ENCODE measurements at places on chromosomes 2 and 18. TPM values are rescaled to one million over a fixed set of nuclear protein-coding genes. Genes with fewer than 3 reads are reported as not detected.

DNA sequence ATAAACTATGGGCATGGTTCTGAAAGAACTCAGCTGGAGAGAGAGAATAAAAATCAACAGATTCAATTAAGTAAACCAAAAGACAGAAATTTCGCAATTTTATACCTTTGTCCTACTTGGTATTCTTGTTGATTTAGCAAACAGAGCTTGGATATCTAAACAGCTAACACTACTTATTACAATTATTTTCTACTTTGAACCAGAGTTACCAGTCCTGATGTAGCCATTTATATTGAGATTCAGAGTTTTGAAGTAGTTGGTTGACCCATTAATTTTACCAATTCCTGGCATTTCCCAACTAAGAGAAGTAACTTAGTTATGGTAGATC lies 48.9 kb downstream of the ASXL2 start:
- peak; percentile 28 for DNase-seq
- peaks cover 3% of the 10 kb centered on the region for H3K36me3 ChIP-seq
- no peaks in the 10 kb centered on the region for H3K27me3 ChIP-seq
- peak overlapping the region; percentile 59 for H3K27ac ChIP-seq

GRCh38 chr2:177296040-177296439 lies 31.5 kb upstream of the NFE2L2 start:
- H3K27me3 ChIP-seq = no peaks in the 10 kb centered on the region
- DNase-seq = peak; percentile 36
- no peaks in the 10 kb centered on the region for H3K36me3 ChIP-seq
- no peak overlapping the region for H3K4me3 ChIP-seq
- H3K27ac ChIP-seq = no peak overlapping the region
- peaks cover 42% of the 10 kb centered on the region for H3K4me1 ChIP-seq

GRCh38 chr2:172680436-172681068 lies 55.1 kb upstream of the RAPGEF4 start:
- H3K4me1 ChIP-seq = no peaks in the 10 kb centered on the region
- H3K36me3 ChIP-seq = no peaks in the 10 kb centered on the region
- H3K4me3 ChIP-seq = no peak overlapping the region
- H3K27me3 ChIP-seq = no peaks in the 10 kb centered on the region
- H3K27ac ChIP-seq = no peak overlapping the region

DNA sequence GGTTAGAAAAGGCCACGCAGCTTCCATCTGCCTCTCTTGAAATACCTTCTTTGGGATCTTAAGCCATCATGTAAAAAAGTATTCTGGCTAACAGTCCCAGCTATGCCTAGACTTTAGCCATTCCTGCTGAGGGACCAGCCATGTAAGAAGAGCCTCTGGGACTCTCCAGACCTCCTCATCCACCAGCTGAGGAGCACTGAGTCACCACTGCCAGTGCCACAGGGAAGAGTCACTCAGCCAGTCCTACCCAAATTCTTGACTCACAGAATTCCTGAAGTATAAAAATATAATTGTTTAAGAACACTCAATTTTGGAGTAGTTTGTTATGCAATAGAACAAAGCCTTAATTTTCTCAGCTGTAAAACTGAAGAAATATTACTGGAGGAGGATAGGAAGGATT lies 436.7 kb downstream of the ZEB2 start:
- no peak overlapping the region for H3K27ac ChIP-seq
- H3K27me3 ChIP-seq = no peaks in the 10 kb centered on the region
- no peaks in the 10 kb centered on the region for H3K36me3 ChIP-seq
- no peaks in the 10 kb centered on the region for H3K4me1 ChIP-seq
- no peak overlapping the region for H3K4me3 ChIP-seq

GRCh38 chr2:246489-247144 lies 17.2 kb downstream of the SH3YL1 start:
- DNase-seq = peak; percentile 81
- no peaks in the 10 kb centered on the region for H3K27me3 ChIP-seq
- peaks cover 6% of the 10 kb centered on the region for H3K36me3 ChIP-seq
- H3K27ac ChIP-seq = no peak overlapping the region

DNA sequence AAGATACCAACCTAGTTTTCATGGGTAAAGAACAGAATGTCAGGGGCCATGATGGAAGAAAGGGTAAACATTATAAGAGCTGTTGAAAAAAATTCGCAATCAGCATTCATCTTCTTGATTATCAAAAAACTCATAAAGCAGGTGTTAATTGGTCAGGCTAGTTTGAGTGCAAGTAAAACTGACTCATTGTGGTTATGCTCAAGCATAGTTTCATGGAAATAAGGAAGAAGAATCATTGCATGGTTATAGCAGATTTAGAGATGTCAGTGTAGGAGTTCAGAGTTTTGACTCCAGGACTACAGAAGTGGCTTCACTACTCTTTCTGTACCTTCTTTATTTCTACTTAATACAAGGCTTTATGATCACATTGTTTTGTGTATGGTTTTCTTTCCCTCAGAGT lies 26.9 kb upstream of the CDH19 start:
- no peaks in the 10 kb centered on the region for H3K4me1 ChIP-seq
- DNase-seq = no peak
- H3K27ac ChIP-seq = no peak overlapping the region
- H3K4me3 ChIP-seq = no peak overlapping the region
- H3K27me3 ChIP-seq = no peaks in the 10 kb centered on the region
- H3K36me3 ChIP-seq = no peaks in the 10 kb centered on the region

GRCh38 chr2:168583064-168583709 lies 127.1 kb downstream of the CERS6 start:
- H3K4me3 ChIP-seq = no peak overlapping the region
- no peaks in the 10 kb centered on the region for H3K27me3 ChIP-seq
- H3K4me1 ChIP-seq = no peaks in the 10 kb centered on the region
- H3K36me3 ChIP-seq = peaks cover 4% of the 10 kb centered on the region
- H3K27ac ChIP-seq = no peak overlapping the region

DNA sequence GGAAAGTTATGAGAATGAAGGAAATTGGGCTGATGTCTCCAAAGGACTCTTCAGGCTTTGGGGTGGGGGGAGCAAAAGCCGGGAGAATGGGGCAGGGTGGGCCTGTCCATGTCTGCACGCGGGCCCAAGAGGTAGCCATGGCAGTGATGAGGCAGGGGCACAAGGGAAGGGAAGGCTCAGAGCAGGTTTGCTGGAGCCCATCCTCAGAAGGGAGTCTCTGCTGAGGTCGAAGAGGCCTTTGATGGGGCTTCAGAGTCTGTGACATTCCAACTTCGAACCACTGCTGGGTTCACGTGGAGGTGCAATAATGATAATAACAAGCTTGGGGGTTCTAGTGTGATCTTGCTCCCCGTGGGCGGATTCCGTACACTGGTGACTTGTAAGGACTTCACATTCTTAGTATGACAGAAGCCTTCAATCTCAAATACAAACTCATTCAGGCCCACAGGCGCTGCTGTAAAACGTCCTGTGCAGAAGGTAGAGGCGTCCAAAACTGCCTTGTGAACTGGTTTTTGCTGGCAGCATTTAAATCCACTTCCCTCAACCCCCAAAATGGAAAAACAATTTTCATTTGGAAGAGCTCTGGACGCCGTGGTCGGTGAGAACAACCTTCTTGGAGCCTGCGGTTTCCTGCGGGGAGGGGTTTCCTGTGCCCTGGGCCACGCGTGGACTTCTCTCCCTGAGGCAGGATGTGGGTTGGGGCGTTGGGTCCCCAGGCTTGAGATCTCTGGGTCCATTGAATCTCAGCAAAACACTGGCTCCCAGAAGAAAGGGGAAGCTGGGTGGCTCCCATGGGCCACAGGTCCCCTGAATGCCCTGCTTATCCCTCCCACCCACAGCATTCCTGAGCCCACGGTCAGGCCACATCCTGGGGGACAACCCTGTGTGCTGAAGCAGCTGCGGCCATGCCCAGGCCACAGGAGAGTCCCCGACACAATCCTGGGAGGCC lies 151.0 kb downstream of the TPO start:
- H3K27ac ChIP-seq = no peak overlapping the region
- H3K4me3 ChIP-seq = no peak overlapping the region
- no peaks in the 10 kb centered on the region for H3K4me1 ChIP-seq

The BUB1 gene
- total RNA-seq = 52.6 TPM

DNA sequence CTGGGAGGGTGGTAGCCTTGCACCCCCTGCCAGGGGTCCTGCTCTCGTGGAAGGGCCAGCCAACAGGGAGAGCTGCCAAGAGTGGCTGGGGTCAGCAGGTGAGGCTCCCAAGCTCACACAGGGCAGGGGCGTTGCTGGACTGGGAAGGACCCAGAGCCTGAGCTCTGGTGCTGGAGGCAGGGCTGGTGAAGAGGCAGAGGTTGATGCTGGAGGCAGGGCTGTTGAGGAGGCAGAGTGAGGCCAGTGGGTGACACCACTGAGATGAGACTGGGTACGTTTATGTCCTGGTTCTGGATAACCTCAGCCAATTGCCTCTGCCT lies 7.0 kb downstream of the ADRA2B start:
- H3K4me1 ChIP-seq = peaks cover 30% of the 10 kb centered on the region
- no peaks in the 10 kb centered on the region for H3K36me3 ChIP-seq
- H3K27me3 ChIP-seq = peaks cover 2% of the 10 kb centered on the region

DNA sequence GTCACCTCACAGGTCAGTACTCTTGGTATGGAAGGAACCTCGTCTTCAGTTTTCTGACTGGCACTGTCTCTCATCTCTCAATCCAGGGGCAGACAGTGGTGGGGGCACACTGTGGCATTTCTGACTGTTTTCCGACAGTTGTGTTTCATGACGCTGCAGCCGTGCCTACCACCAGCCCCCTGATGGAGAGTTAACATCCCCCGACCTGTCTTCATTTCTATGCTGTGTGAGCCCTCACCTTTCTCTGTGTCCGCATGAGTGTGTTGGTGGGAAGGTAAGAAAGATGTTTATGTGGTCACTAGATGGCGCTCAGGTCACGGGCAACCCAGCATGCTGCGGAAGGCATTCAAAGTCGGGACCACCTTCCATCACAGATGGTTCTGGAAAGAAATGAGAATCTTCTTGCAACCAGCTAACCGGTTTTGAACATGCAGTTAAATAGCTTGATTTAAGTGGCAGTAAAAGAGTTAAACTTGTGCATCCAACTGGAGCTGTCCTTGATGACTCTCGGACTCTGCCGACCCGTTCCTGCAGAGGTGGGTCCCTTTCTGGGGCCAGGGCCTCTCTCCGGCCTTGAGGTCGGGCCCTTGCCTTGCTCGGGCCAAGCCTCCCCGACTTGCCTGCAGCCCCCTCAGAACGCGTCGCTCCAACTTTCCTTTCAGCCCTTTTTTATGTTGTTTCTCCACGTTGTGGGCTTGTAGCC lies 92.4 kb downstream of the DYSF start:
- H3K36me3 ChIP-seq = no peaks in the 10 kb centered on the region
- H3K27ac ChIP-seq = no peak overlapping the region
- 0 out of 2 replicates have a peak overlapping the region, but pooled peaks have one; percentile 10 for H3K4me3 ChIP-seq
- peaks cover 2% of the 10 kb centered on the region for H3K27me3 ChIP-seq
- peak; percentile 64 for DNase-seq
- peaks cover 37% of the 10 kb centered on the region for H3K4me1 ChIP-seq

The DPY30 gene
- total RNA-seq = 165 TPM

- H3K4me1 ChIP-seq = peaks cover 53% of the 10 kb centered on the region
- peak overlapping the region; percentile 84 for H3K27ac ChIP-seq
- H3K36me3 ChIP-seq = no peaks in the 10 kb centered on the region
- peak overlapping the region; percentile 97 for H3K4me3 ChIP-seq
Measured at GRCh38 chr2:55049043-55049820, 1.0 kb downstream of the RTN4 start.

DNA sequence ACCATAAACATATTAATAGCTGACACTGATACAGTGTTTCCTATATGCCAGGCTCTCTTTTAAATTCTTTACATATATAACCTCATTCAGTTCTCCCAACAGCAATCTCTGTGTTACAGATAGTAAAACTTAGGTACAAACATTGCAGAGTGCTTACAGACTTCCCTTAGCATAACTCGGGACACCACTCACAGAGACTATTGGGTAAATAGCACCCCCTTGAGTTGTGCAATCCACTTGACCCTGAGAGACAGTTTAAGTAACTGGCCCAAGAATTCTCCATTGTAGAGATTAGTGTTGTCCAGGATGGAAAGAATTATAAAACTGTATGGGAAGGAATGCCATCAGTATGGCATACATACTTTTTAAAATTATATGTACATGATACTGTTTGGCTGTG lies 110.1 kb downstream of the POLE4 start:
- H3K4me3 ChIP-seq = no peak overlapping the region
- no peaks in the 10 kb centered on the region for H3K36me3 ChIP-seq
- H3K27ac ChIP-seq = no peak overlapping the region
- H3K4me1 ChIP-seq = peaks cover 28% of the 10 kb centered on the region

- H3K27ac ChIP-seq = no peak overlapping the region
Measured at GRCh38 chr2:50309503-50309902, 722.4 kb downstream of the NRXN1 start.

- no peak overlapping the region for H3K27ac ChIP-seq
- H3K36me3 ChIP-seq = no peaks in the 10 kb centered on the region
- H3K27me3 ChIP-seq = no peaks in the 10 kb centered on the region
- H3K4me3 ChIP-seq = no peak overlapping the region
- no peaks in the 10 kb centered on the region for H3K4me1 ChIP-seq
Measured at GRCh38 chr2:195322324-195322723, 334.7 kb upstream of the SLC39A10 start.

GRCh38 chr2:29765721-29766120 lies 155.7 kb downstream of the ALK start:
- H3K4me1 ChIP-seq = no peaks in the 10 kb centered on the region
- H3K27me3 ChIP-seq = no peaks in the 10 kb centered on the region

GRCh38 chr2:217973008-217973787 lies 29.6 kb downstream of the TNS1 start:
- H3K36me3 ChIP-seq = no peaks in the 10 kb centered on the region
- no peaks in the 10 kb centered on the region for H3K4me1 ChIP-seq
- no peak overlapping the region for H3K27ac ChIP-seq
- H3K4me3 ChIP-seq = no peak overlapping the region

DNA sequence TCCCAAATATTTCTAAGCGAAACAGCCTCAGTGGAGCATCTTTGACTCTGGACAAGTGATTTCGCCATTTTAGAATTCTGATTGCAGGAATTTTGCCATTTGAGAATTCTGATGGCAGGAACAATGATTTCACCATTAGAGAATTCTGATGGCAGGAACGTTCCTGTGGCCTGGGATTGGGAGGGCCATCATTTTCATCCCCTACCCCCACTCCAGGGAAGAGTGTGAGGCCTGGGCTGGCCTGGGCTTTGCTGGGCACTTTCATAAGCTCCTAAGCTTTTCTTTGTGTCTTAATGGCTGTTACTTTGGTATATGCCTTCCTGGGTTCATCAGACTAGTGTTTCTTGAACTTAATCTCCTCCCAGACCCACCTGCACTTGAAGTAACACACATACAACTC lies 129.3 kb upstream of the EPAS1 start:
- H3K4me3 ChIP-seq = no peak overlapping the region
- H3K36me3 ChIP-seq = no peaks in the 10 kb centered on the region
- no peak for DNase-seq
- H3K4me1 ChIP-seq = peaks cover under 1% of the 10 kb centered on the region

DNA sequence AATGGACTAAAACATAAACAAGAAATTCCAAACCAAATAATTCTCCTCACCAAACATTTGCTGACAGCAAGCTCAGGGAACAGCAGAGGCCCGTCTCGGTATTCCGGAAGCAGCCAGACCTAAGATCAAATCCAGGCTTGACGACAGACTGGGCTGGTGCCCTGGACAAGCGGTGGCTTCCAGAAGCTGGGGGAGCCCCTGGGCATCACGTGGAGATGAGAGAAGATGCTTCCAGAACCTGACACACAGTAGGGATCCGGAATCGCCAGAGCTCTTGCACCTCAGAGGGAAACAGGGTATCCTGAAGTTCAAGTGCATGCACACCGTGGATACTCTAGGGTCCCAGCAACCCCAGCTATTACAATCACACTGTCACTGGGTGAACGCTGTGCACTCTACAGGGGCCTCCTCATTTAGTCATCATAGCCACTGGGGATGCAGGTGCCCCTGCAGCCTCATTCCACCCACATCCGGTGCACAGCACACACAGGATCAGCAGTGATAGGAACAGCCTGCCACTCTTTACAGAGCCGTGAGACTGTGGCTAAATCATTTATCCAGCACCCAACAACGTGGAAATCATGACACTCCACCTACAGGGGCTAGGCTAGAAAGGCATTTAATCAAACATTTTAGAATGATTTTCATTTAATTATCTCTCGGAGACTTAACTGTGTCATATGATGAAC lies 102.6 kb downstream of the HDAC4 start:
- H3K4me3 ChIP-seq = 0 out of 2 replicates have a peak overlapping the region, but pooled peaks have one; percentile 11
- H3K4me1 ChIP-seq = peaks cover 77% of the 10 kb centered on the region
- DNase-seq = no peak
- no peak overlapping the region for H3K27ac ChIP-seq
- H3K36me3 ChIP-seq = no peaks in the 10 kb centered on the region
